Activated T-helper 1 cell treated with anti-CD3 and anti-CD28 coated beads, Interleukin-12 subunit alpha, Interleukin-12 subunit beta, Interleukin-2, Interleukin-4 antibody, amounts not matched to agents 30 ng/mL and 10 ng/mL and 1 ng/mL, durations not matched to agents 14 hours and 24 hours and 36 hours (primary cell): ENCODE measurements at places on chromosomes 4 and X.

DNA sequence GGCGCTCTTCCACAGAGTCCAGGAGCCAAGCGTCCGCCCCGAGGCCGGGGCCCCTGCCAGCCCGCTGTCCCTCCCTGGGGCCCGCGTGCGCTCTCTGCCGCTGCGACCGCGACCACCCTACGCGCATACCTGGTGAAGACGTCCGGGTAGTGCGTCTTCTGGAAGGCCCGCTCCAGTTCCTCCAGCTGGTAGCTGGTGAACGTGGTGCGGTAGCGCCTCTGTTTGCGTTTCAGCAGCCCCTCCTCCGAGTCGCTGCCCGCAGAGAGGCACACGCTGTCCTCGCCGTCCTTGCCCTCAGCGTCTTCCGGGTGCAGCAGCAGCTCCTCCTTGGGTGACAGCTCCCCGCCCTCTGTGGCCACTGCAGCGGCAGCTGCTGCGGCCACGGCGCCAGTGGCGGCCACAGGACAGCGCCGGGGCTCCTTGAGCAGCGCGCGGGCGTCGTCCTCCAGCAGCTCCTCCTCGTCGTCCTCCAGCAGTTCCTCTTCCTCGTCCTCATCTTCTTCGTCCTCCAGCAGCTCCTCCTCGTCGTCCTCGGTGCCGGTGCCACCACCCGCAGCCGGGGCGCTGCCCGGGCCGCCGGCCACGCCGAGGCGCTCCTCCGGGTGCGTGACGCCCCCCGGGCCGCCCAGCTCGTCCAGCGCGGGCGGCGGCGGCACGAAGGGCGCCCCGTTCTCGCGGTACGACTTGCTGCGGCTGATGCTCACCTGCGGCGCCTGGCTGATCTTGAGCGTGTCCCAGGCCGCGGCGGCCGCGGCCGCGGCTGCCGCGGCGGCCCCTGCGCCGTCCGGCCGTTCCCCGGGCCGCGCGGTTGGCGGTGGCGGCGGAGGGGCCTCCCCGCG is 2.8 kb downstream of the ARX start:
- peaks cover 7% of the 10 kb centered on the region for H3K4me1 ChIP-seq
- no peaks in the 10 kb centered on the region for H3K36me3 ChIP-seq
- peak overlapping the region; percentile 78 for H3K4me3 ChIP-seq
- DNase-seq: no peak
- peaks cover 62% of the 10 kb centered on the region for H3K27me3 ChIP-seq

- no peaks in the 10 kb centered on the region for H3K4me1 ChIP-seq
- no peak for DNase-seq
- no peak overlapping the region for H3K27ac ChIP-seq
- H3K27me3 ChIP-seq: no peaks in the 10 kb centered on the region
Measured at GRCh38 chrX:6826856-6827255, 291.9 kb upstream of the VCX3A start.

- no peak for DNase-seq
- H3K4me3 ChIP-seq: no peak overlapping the region
- peaks cover 8% of the 10 kb centered on the region for H3K27me3 ChIP-seq
- no peak overlapping the region for H3K27ac ChIP-seq
- no peaks in the 10 kb centered on the region for H3K4me1 ChIP-seq
Measured at GRCh38 chr4:82713856-82714255, 84.7 kb downstream of the SCD5 start.

- H3K27me3 ChIP-seq: no peaks in the 10 kb centered on the region
- H3K4me1 ChIP-seq: no peaks in the 10 kb centered on the region
- DNase-seq: no peak
- no peak overlapping the region for H3K4me3 ChIP-seq
- H3K27ac ChIP-seq: no peak overlapping the region
Measured at GRCh38 chrX:74911494-74911893, 13.8 kb downstream of the NEXMIF start.

DNA sequence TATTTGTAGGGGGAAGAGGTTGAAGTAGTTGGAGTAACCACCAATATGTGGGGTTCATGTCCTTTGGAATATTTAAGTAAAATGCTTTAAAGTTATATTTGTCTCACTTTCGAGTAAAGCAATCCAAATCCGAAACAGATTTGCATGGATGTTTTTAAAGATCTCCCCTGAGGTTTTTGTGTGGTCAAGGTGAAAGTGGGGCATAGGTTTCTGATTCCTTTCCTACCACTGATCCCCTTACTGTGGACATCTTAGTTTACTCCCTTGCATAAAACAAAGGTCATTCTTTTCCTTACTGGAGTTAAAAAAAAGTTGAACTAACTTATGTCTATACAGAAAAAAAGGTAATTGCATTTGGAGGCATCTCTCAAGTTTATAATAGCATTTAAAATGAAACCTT is 71.9 kb upstream of the PHOX2B start:
- no peak overlapping the region for H3K4me3 ChIP-seq
- peaks cover 5% of the 10 kb centered on the region for H3K27me3 ChIP-seq
- H3K4me1 ChIP-seq: no peaks in the 10 kb centered on the region
- no peak for DNase-seq

DNA sequence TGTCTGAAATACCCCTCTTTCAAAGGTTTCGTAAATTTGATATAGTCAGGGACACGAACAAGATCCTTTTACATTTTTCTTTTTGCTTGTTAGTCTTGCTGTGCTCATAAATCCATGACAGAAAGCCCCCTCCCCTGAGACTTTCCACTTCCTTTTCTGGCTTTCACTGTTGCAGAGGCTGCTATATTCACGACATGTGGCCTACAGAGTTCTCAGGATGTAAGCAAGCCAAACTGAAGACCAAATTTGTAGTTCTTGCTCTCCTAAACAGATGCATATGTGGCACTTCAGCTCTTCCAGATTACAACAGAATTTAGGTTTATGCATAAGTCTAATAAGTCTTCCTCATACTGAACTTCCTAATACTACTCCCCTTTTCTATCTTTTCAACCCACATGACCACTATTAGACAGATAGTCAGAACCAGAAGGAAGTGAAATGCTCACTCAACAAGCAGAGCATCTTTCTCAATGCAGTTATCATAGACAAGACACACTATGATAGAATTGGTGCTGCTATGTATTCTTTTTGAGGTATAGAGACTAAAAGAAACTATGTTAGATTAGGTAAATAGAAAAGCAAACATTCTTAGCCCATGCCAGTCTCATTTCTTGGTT is 15.0 kb downstream of the BTK start:
- H3K36me3 ChIP-seq: no peaks in the 10 kb centered on the region
- no peak for DNase-seq
- H3K27ac ChIP-seq: no peak overlapping the region

GRCh38 chrX:43661521-43662240 is 5.6 kb downstream of the MAOA start:
- no peak for DNase-seq
- no peak overlapping the region for H3K4me3 ChIP-seq
- no peaks in the 10 kb centered on the region for H3K36me3 ChIP-seq
- H3K27me3 ChIP-seq: peaks cover 3% of the 10 kb centered on the region

DNA sequence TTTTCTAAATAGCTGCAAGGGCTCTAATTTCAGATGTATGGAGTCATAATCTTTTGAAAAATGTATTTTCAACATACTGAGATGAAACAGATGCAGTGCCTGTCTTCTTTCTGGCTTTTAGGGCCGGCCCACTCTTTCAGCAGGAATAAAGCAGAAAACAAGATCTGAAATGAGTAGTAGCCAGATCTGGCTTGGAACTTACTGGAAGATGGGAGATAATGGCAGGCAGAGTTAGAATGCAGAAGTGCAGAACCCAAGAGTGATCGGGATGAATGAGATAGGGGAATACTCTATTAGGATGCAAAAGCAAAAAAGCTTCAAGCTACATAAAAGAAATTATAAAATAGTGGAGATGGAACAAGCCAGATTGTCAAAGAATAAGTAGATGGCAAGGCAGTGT is 1.4 kb upstream of the FAM120C start:
- no peak overlapping the region for H3K27ac ChIP-seq
- no peak overlapping the region for H3K4me3 ChIP-seq
- H3K4me1 ChIP-seq: peaks cover 30% of the 10 kb centered on the region

GRCh38 chr4:171334549-171334948 is 478.7 kb upstream of the GALNTL6 start:
- no peaks in the 10 kb centered on the region for H3K4me1 ChIP-seq
- no peak overlapping the region for H3K27ac ChIP-seq
- no peaks in the 10 kb centered on the region for H3K36me3 ChIP-seq
- H3K4me3 ChIP-seq: no peak overlapping the region
- H3K27me3 ChIP-seq: no peaks in the 10 kb centered on the region

GRCh38 chrX:42119076-42119475 is 195.7 kb upstream of the CASK start:
- H3K27ac ChIP-seq: no peak overlapping the region
- DNase-seq: no peak
- peaks cover 15% of the 10 kb centered on the region for H3K4me1 ChIP-seq
- peaks cover 4% of the 10 kb centered on the region for H3K36me3 ChIP-seq
- H3K27me3 ChIP-seq: no peaks in the 10 kb centered on the region

- peak overlapping the region; percentile 29 for H3K27ac ChIP-seq
- DNase-seq: no peak
- H3K4me1 ChIP-seq: peaks cover 11% of the 10 kb centered on the region
- no peak overlapping the region for H3K4me3 ChIP-seq
- peaks cover 17% of the 10 kb centered on the region for H3K27me3 ChIP-seq
- H3K36me3 ChIP-seq: peaks cover 3% of the 10 kb centered on the region
Measured at GRCh38 chrX:40010550-40011321, 87.0 kb downstream of the BCOR start.

DNA sequence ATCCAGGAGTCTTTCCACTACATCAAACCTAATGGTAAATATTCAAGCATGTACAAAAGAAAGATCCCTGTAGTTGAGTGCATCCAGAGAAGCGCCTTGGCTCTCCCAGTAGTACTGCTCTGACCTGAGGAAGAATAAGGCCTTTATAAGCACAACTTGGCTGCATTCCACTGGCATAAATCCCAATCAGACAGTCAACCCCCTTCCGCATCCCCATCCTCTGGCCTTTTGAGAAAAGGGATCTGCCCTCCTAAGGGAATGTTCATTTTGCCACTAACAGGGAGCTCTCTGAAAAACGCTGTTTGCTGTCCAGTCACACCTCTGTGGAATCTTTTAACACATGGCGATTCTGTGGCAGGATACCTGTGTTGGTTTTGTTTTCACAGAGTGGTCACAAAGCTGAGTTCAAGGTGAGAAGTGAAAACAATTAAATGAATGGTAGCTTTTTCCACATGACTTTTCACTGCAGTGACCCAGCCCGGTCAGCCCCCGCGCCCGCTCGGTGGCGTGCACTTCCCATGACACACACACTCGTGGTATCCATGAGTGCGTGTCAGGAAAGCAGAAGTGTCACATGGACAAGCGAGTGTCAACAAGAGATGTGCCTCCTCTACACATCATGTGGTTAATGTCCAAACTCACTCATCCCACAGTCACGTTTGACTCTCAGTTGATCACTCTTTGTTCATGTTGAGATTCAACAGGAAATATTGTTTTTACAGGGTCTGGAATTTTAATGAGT is 112.2 kb upstream of the ENPP6 start:
- H3K4me3 ChIP-seq: no peak overlapping the region
- H3K27me3 ChIP-seq: no peaks in the 10 kb centered on the region
- H3K27ac ChIP-seq: peak overlapping the region; percentile 59
- peaks cover 6% of the 10 kb centered on the region for H3K36me3 ChIP-seq

- H3K27ac ChIP-seq: peak overlapping the region; percentile 13
- peaks cover 4% of the 10 kb centered on the region for H3K36me3 ChIP-seq
- no peak overlapping the region for H3K4me3 ChIP-seq
- no peaks in the 10 kb centered on the region for H3K4me1 ChIP-seq
Measured at GRCh38 chr4:110637408-110638088, 14.7 kb upstream of the PITX2 start.

DNA sequence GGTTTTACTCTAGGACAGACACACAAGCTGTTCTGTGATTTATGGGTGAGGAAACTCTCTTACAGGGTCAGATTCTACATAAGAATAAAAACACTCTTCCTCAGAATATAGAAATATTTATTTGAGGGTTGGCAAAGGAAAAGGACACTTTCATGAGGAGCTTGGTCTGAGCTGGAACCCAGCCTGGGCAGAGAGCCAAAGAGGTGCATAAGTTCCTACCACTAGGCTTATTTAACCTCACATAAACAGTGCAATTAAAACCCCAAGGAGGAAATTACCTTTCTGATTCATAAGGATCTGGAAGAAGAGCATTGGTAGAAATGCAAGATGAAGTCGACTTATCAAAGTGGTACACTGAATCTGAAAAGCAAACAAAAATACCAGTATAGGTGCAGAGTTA is 32.9 kb downstream of the SETD7 start:
- peaks cover 31% of the 10 kb centered on the region for H3K36me3 ChIP-seq
- H3K4me1 ChIP-seq: peaks cover 20% of the 10 kb centered on the region
- no peaks in the 10 kb centered on the region for H3K27me3 ChIP-seq
- H3K27ac ChIP-seq: no peak overlapping the region
- no peak overlapping the region for H3K4me3 ChIP-seq

GRCh38 chr4:100898844-100899243 is 381.0 kb upstream of the EMCN start:
- no peak for DNase-seq
- H3K4me3 ChIP-seq: no peak overlapping the region
- H3K36me3 ChIP-seq: peaks cover 2% of the 10 kb centered on the region

GRCh38 chrX:31165241-31166035 is 93.6 kb upstream of the FTHL17 start:
- peaks cover 2% of the 10 kb centered on the region for H3K27me3 ChIP-seq
- peaks cover 25% of the 10 kb centered on the region for H3K36me3 ChIP-seq
- H3K4me1 ChIP-seq: no peaks in the 10 kb centered on the region
- H3K27ac ChIP-seq: no peak overlapping the region

- no peak overlapping the region for H3K4me3 ChIP-seq
- no peaks in the 10 kb centered on the region for H3K27me3 ChIP-seq
- no peak for DNase-seq
- H3K36me3 ChIP-seq: no peaks in the 10 kb centered on the region
Measured at GRCh38 chr4:11730545-11730944, 301.9 kb upstream of the HS3ST1 start.

GRCh38 chrX:74318672-74319071 is 14.7 kb downstream of the ZCCHC13 start:
- no peaks in the 10 kb centered on the region for H3K36me3 ChIP-seq
- H3K27ac ChIP-seq: no peak overlapping the region
- no peaks in the 10 kb centered on the region for H3K4me1 ChIP-seq

GRCh38 chr4:15598644-15599043 is 56.5 kb downstream of the FBXL5 start:
- H3K4me1 ChIP-seq: no peaks in the 10 kb centered on the region
- H3K27ac ChIP-seq: no peak overlapping the region
- no peak for DNase-seq
- no peaks in the 10 kb centered on the region for H3K27me3 ChIP-seq

- H3K27ac ChIP-seq: no peak overlapping the region
- DNase-seq: no peak
- no peak overlapping the region for H3K4me3 ChIP-seq
- H3K4me1 ChIP-seq: peaks cover 18% of the 10 kb centered on the region
Measured at GRCh38 chr4:150816491-150816890, 198.6 kb downstream of the LRBA start.

- H3K27ac ChIP-seq: no peak overlapping the region
- H3K27me3 ChIP-seq: peaks cover 6% of the 10 kb centered on the region
- no peak for DNase-seq
- H3K4me3 ChIP-seq: no peak overlapping the region
- no peaks in the 10 kb centered on the region for H3K36me3 ChIP-seq
Measured at GRCh38 chr4:147580396-147580795, 36.8 kb upstream of the TMEM184C start.

- no peaks in the 10 kb centered on the region for H3K4me1 ChIP-seq
- no peaks in the 10 kb centered on the region for H3K36me3 ChIP-seq
- H3K27ac ChIP-seq: no peak overlapping the region
- H3K27me3 ChIP-seq: peaks cover 2% of the 10 kb centered on the region
Measured at GRCh38 chr4:6233929-6234328, 33.6 kb upstream of the JAKMIP1 start.

- H3K36me3 ChIP-seq: no peaks in the 10 kb centered on the region
- H3K27ac ChIP-seq: no peak overlapping the region
- H3K27me3 ChIP-seq: peaks cover 1% of the 10 kb centered on the region
- DNase-seq: no peak
- no peaks in the 10 kb centered on the region for H3K4me1 ChIP-seq
- no peak overlapping the region for H3K4me3 ChIP-seq
Measured at GRCh38 chr4:12672303-12672702, 811.8 kb downstream of the RAB28 start.
